ENCODE measurements at places on chromosomes 2 and 18. TPM values are rescaled to one million over a fixed set of nuclear protein-coding genes. Genes with fewer than 3 reads are reported as not detected.

DNA sequence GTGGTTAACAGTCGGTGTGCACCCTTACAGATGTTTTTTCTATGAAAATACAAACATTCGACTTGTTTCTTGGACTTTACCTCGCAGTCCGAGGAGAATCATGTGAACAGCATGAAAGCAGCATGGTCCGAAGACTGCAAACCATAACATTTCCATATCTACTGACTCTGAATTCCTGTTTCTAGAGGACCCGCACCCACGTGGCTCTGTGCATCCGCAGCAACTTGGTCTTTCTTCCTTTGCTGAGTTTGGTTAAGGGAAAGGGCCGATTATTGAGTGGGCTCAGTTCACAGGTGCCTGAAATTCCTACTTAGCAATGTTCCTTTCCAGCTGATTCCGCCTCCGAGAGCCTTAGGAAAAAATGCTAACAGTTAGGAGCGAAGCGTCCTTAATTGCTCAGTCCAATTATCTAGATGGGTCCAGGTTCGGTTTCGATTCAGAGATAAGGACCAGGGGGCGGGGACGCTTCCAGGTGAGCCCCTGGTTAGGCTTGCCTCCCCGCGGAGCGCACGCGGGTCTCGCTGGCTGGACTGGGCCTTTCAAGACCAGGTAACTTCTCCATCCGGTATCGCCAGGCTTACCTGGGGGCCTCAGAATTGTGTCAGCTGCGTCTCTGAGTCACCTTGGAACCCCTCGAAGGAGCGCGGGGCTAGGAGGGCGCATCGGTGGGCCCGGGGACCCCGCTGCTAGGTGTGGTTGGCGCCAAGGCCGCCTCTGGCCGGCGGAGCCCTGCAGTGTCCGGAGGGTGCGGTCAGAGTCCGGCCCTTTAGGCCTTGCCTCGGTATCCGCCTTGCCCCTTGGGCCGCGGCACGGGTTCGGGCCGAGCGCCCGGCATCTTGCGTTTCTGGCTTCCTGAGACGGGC is 1.1 kb upstream of the B3GNT2 start:
- peak; percentile 26 for DNase-seq

GRCh38 chr18:79432376-79433120 is 36.8 kb downstream of the NFATC1 start:
- no peak for DNase-seq

- DNase-seq = no peak
Observed at GRCh38 chr2:135029481-135030134, 17.6 kb downstream of the MAP3K19 start.

- DNase-seq = no peak
Observed at GRCh38 chr2:12988279-12988678, 271.5 kb downstream of the TRIB2 start.

DNA sequence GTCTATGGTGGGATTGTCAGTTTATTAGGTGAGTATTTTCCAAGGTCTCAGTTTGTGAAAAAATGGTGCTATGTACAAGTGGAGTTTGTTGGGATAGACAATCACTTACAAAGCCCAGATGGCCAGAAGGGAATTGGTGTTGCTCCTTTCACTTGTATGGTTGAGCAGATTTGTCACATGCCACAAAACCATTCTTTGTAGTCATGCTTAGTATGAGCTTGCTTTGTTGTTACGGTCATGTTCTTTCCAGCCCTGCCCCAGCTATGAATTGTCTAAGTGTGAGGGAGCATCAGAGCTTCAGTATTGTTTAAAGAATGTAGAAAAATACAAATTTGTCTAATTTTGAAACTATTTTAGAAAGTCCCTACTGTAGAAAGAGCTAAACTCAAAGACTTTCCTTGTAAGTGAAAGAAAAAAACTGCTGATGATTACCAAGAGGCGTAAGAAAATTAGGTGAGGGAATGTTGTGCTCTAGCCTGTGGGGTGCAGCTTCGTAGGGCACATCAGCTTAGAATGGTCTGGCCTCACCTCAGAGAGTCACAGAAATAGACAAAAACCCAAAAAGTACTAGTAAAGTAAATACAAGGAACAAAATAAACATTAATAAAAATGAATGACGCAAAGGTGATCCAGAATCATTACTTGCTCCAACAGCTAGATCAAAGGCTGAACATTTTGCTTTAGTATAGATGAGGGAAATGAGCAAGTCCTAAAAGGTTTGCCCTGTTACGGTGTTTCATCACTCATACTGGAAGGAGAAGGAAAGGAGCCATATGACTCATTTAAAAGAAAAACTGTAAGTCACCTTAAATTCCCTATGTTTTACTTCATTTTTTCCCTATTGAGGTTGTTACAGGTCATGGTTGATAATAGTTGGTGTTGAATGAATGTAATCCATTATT is 9.2 kb downstream of the TGIF1 start:
- no peak for DNase-seq

DNA sequence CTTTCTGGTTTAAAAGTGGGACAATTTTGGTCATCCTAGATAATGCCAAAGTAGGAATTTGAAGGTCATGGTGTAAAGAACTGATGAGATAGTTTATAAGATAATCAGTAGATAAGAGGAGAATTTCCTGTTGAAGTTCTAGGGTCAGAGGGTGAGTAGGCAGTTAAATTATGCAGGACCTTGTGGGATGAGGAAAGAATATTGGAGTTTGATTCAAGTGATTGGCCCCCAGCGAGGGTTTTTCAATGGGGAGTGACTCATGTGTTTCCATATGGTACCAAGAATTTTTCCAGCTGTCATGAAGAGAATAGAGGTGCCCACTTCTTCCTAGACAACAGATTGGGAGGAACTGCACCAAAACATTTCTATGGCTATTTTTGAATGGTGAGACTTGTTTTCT is 940.2 kb upstream of the ZEB2 start:
- DNase-seq = no peak

GRCh38 chr18:60372132-60372531 is 443 bp downstream of the MC4R start:
- no peak for DNase-seq

DNA sequence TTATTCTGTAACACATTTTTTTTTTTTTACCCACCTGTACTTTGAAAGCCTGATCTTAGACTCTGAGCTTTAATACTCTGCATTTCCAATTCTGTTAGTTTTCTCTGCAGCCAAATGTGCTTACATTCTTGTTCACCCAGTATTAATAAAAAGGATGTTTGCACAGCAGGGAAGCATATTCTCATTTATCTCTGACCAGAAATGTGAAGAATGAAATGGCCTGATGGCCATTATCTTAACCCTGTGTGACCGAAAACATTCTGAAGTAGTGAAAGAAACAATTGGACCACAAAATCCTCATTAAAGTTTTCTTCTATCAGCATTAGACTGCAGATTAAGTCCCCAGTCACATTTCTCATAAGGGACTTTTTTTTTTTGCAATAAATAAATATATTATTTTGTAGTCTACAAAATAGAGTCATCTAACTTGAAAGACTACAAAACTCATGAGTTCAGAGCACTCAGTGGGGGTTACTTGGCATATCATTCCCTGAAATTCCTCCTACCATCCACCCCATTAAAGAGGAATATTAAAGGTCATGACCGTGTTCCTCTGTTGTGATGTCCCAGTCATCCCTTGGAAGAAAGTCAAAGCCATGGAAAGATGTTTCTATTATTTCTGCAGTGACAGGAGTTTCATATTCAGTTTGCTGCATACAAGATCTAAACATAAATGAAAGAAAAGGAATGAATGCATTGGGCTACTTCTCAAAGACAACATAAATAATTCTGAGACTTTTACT is 364.4 kb downstream of the RND3 start:
- DNase-seq = no peak

- DNase-seq = no peak
Observed at GRCh38 chr2:66547118-66547517, 112.2 kb downstream of the MEIS1 start.

DNA sequence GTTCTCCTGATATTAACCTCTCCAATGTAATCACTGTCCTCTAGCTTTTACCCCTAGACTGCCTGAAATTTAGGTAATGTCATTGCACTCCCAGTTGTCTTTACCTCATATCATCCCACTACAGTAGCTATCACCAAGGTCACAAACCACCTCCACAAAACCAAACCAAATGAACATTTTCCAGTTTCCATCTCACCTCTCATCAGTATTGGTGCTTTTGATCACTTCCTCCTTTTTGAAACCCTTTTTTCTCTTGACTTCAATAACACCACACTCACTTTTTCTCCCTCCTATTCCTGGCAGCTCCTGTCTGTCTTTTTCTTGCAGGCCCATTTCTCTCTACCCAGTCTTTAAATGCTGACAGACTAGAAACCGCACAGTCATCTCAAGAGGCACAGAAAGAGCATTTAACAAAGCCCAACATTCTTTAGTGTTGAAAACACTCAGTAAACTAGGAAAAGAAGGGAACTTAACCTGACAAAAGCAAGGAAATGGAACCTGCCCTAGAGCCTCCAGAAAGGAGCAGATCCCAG is 95.9 kb upstream of the SIX2 start:
- no peak for DNase-seq

DNA sequence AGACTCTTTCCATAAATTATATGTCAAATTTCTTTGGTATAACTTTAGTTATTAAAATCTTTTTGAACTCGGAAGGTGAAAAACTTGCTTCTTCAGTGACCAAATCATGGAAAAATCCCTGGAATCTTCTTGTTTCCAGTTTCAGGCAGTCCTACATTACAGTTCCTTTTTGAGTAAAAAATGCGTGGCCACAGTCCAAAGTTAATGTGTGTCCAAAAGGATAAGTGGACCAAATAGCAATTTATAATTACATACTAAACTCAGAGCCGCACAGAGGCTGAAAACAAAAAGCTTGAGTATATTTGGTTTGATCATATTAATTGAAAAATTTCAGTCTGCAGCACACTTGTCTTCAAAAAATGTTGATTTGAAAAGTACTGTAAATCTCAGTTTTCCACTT is 28.4 kb upstream of the DYNC2LI1 start:
- DNase-seq = no peak

DNA sequence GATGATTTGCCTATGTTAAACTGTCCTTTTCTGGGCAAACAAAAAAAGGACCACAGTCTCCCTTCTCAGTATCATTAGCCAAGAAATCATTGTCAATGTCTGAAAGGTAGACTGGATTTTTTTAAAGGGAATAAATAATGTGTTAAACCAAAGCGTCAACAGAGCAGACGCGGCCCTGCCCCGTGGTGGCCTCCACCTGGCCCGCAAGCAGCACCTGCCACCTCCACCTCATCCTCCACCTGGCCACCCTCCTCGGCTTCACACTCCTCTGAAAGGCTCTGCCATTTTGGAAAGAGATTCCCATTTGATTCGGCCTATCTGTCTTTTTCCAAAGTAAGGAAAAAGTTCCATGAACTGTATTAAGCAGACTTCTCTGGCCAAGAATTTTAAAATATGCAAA is 67.9 kb upstream of the TMEM200C start:
- DNase-seq = no peak

GRCh38 chr2:229416116-229416694 is 145.1 kb upstream of the PID1 start:
- DNase-seq = peak; percentile 69

DNA sequence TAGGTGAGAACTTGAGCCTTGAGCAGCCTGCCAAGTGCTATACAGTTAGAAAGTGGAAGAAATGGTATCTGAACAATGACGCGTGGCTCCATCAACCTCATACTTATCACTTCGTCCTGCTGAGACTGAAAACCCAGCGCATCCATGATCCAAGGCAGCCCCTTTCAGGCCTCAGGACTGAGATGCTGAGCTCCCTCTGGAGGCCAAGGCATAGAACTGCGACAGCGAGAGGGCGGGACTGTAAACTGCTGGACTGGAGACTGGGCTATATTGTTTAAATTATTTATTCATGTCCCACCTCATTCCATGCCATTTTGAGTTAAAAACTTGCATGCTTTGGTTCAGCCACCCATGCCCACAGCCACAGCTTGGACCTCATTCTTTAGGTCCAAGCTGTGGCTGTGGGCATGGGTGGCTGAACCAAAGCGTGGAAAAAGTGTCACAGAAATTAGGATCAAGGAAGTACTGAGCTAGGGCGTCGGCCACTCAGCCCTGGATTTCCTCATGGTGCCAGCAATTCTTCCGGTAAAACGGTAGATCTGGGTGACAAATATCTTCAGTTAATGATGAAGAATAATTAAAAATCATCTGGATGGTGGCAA is 195.5 kb downstream of the L3MBTL4 start:
- DNase-seq = no peak

DNA sequence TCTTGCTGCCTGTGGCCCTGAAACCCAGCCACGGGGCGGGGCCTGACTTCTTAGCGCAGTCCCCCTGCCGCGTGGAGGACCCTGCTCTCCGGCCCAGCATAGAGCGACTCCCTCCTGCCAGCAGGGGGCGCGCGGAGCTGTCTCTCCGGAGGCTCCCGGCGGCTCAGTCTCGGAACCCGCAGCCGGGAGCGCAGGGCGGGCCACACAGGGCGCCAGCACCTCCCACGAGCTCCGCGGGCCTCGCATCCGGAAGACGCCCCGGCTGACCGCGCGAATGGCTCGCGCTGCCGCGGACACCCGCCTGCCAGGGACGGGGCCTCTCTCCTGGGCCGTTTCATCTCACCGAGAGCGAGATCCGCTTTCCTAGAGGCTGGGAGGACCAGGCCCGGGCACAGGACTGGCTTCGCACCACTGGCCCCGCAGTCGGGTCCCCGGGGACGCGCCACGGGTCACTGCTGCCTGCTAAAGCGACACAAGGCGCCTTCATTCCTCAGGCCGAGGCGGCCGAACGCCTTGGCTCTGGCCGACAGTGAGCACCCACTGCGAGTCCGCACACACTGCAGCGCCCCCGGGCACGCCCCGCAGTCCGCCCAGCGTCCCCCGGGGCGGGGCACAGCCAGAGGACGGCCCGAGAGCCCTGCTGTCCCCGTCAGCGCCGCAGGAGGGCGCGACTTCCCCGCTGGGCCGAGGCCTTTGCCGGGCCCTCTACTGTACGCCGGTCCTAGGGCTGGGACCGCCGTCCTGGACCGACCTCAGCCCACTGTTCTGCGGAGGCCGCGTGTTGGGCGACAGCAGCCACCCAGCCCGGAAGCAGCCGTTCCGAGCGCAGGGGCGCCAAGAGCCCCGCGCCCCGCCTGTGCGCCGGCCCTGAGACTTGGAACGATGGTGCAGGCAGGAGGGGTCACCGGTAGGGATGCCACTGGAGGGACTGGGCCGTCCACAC is 39.0 kb upstream of the ARHGEF4 start:
- peak; percentile 83 for DNase-seq

GRCh38 chr2:206075113-206075512 is 10.9 kb downstream of the INO80D start:
- no peak for DNase-seq

GRCh38 chr2:101722864-101723263 is 25.4 kb downstream of the MAP4K4 start:
- no peak for DNase-seq

DNA sequence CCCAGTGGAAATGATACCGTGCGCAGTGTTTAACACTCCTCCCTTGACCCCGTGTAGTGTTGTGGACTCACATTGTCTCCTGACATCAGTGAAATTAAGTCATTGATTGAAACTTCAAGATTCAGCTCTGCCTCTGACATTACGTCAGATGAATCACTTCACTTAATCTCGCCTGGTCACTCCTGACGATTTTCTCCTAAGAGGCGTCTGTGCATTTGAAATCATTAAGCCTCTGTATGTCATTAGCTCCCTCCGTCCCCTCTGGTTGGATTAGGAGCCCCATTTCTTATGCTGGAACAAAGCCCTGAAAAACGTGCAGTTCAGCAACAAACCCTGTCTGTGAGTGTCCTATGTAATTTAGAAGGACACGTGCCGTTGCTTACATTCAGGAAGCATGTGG is 36.7 kb upstream of the CNGA3 start:
- no peak for DNase-seq

The DPYSL5 gene
- not detected for total RNA-seq

The TEX44 gene
- not detected for total RNA-seq

The KCNG2 gene
- not detected for total RNA-seq

The CCL20 gene
- not detected for total RNA-seq

The IL1RN gene
- 0.77 TPM for total RNA-seq

The MAP3K19 gene
- total RNA-seq = 0.40 TPM

The CHAC2 gene
- total RNA-seq = 2.2 TPM

The IL1F10 gene
- total RNA-seq = not detected

The MTLN gene
- total RNA-seq = 18.2 TPM

The CFLAR gene
- 215 TPM for total RNA-seq

The RTTN gene
- total RNA-seq = 31.8 TPM

All from uterus (tissue), 4 donors.